ENCODE measurements at places on chromosomes 12 and 14.

- DNase-seq: no peak
These were observed 36.1 kb downstream of the ZFC3H1 start for GRCh38 chr12:71627438-71628002.

- DNase-seq: no peak
These were observed 328.8 kb upstream of the DIO3 start for GRCh38 chr14:101232340-101233020.

- DNase-seq: no peak
These were observed 37.5 kb downstream of the ACACB start for GRCh38 chr12:109153821-109154441.

- DNase-seq: no peak
These were observed 1.9 kb upstream of the SP7 start for GRCh38 chr12:53338017-53338416.

- DNase-seq: peak; percentile 37
These were observed 24.2 kb downstream of the SYNJ2BP start for GRCh38 chr14:70392676-70393075.

DNA sequence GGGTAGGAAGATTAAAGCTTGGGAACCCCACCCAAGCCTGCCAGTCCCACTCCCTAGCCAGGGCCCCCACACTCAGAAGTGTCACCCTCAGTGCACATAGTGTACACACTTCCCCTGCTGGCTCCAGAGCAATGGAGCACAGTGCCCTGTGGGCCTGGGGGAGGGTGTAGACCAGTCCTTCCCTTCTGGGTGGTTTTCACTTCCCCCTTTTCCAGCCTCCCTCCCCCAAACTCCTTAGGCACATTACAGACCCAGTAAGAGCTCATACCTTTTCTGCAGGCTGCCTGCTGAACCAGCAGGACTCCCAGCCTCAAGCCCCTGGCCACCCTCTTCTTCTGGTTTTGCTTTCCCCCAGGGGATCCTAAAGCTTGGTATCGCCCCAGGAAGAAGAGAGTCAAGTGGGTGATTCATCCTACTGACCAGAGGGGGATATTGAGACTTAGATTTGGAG, at the start of gene ZNF385A:
TSS of gene ZNF385A (minus strand) at position 143 of the 451 bp plus-strand sequence. CDS start 219 bp downstream, outside the sequence.
- no peak for DNase-seq

DNA sequence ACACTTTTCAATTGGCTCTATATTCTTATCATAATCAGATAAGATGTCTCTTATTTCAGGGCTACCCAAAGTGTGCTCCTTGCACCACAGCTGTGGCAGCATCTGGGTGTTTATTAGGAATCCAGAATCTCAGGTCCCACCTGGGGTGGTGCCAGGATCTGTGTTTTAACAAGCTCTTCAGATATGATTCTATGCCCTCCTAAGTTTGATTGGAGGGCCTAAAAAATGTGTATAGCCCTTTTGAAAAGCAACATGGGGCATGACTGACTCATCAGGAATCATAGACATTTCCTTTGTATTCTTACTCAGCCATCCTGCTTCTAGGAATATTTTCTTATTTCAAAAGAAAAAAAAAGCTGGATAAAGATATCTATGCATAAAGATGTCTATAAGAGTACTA, 103.1 kb downstream of the HELB start:
- DNase-seq: peak; percentile 28

GRCh38 chr12:20097626-20098025, 270.7 kb upstream of the PDE3A start:
- DNase-seq: peak; percentile 79

DNA sequence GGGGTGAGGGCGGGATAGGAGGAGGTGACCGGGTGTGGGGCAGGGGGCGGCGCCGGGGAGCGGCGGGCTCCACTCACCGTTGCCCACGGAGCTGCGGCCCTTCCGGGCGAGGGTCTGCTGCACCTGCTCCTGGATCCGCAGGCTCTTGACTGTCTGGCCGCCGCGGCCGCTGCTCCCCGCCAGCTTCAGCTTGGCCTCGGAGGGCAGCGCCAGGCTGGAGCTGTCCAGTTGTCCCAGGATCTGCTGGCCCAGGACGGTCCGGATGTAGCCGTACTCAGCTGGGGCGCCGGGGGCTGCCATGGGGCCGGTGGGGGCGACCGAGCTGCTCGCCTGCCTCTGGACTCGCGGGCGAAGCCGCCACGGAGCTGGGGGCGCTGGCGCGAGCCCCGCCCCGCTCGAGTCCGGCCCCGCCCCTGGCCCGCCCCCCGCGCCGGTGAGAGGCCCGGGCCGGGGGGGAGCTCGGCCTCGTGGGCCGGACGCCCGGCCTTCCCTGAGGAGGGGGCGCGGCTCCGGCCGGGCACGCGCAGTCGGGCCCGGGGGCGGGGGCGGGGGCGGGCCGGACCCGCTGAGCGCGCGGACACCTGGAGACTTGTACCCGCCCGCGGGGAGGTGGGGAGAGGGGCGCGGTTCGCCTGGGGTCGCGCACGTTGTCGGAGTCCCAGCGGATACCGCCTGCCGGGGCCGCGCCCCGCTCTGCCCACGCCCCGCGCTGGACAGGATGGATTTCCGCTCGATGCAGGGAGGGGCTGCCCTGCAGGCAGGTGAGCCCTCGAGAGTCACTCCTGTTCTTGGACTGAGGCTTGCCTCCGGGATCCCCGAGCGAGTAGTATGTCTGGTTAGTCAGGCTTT, at the start of gene PKP2:
TSS of gene PKP2 (minus strand) at position 346 of the 849 bp plus-strand sequence. CDS start at position 300, 46 bp downstream.
- no peak for DNase-seq

DNA sequence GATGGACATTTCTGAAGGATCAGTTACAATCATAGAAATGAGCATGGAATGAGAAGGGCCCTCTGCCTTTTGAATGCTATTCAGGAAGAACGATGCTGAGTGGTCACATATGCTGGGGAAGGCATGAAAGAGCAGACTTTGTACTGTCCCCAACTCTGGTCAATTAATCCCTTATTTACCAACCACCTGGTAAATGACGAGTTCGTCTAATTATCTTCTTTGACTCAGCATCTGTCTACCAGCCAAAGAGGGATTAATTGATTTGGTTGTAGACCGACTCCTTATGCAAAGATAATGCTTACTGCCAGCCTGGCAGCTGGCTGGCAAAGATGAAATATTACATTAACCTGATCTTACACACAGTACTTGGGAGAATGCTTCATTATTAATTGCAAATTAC, 152.2 kb downstream of the CHST11 start:
- no peak for DNase-seq

GRCh38 chr12:120496413-120497340, 764 bp downstream of the DYNLL1 start:
- DNase-seq: peak; percentile 65

- DNase-seq: no peak
These were observed 662 bp upstream of the BATF start for GRCh38 chr14:75521415-75522199.

- no peak for DNase-seq
These were observed 72.2 kb downstream of the EP400 start for GRCh38 chr12:132021965-132022364.

- peak; percentile 79 for DNase-seq
These were observed 55.1 kb upstream of the ARID2 start for GRCh38 chr12:45674181-45674977.

- DNase-seq: peak; percentile 22
These were observed 900 bp downstream of the C2CD5 start for GRCh38 chr12:22543246-22544037.

DNA sequence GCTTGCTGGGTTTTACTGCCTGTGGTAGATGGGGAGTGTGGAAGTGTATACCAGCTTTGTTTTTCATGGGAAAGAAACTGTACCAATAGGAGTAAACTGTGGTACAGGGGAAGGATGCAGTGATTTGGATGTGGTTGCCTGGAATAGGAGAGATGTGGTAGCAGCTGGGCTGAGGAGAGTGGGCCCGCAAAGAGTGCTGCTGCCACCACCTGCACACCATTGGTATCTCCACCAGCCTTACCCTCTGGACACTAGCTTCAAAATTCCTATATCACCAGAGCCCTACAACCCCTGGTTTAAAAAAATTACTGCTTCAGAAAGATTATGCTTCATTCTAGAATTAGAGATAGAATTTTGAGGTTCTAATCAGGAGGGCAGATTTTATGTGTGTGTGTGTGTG, 53.6 kb downstream of the AKAP6 start:
- DNase-seq: peak; percentile 41

GRCh38 chr14:38502239-38502638, 246.3 kb upstream of the CLEC14A start:
- DNase-seq: no peak

GRCh38 chr12:8950702-8951478, 1.4 kb upstream of the M6PR start:
- DNase-seq: no peak

GRCh38 chr12:32098112-32098511, 8.5 kb upstream of the BICD1 start:
- DNase-seq: no peak

DNA sequence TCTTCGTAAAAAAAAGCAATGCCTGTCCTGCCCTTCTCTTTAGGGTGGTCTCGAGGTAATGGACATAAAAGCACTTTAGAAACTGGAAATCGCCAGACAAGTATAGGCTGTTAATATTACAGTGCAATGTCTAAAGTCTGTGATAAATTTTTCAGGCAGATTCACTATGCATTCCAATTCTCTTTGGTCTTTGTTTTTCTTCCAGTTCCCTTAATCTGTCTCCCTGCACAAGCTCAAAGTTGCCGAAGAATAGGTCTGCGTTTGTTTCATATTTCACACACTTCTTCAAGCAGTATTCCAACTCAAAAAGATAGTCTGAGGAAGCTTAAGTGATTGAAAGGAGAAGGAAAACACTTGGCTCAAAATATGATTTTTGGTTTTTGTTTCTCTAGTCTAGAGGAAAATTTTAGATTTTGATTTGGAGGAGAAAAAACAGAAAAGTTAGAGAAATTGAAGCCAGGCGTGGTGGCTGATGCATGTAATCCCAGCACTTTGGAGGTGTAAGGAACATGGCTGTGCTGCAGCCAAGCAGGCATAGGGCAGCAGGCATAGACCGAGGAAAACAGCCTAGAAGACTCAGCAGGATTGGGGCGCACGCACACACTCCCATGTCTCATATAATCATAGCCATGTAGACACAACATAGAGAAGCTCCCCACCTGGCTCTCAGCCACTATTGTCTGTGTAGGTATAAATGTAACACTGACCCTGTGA, 96.2 kb upstream of the TMPO start:
- DNase-seq: no peak

- no peak for DNase-seq
These were observed 10.3 kb downstream of the TWF1 start for GRCh38 chr12:43795716-43796280.

DNA sequence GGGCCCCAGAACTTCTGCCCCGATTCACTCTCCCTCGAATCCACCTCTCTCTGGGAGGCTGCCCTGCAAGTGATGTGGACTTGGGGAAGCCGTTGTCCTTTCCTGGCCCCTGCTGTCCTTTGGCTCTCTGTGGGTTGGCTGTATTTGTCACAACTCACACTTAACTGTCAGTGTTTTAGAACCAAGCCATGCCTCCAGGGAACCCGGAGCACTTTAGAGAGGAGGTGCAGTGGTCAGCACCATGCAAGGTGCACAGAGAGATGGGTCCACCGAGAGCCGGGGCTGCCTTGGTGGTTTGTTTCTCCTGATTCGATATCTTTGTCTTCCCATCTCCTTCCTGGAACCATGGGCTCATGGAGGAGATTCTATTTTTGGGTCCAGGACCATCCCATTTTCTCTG, 129.5 kb upstream of the RTL1 start:
- no peak for DNase-seq

GRCh38 chr12:125633686-125634085, 568.5 kb downstream of the AACS start:
- DNase-seq: no peak

GRCh38 chr12:101653030-101653429, 44.4 kb upstream of the CHPT1 start:
- DNase-seq: no peak

Measured in fibroblast of mammary gland (primary cell).